ENCODE measurements at places on chromosomes 16 and 17.

DNA sequence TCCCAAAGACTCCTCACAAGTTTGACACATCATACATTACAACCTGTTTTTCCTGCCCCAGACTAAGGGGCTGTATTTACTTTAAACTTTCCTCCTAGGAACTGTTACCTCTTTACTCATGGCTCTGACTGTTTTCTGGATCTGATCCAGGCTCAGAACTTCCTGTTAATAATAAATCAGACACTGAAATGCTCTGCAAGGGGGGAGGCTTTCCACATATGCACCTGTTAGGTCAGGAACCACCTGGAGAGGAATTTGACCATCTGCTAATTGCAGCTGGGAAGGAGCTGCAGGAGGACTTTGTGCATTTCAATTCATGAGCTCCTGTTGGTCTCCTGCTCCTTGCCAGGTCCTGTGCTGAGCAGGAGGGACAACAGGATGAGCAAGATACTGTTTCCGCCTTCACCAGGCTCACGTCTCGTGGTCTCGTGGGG, 476.9 kb upstream of the CDH5 start:
- DNase-seq, result no peak

- no peak for DNase-seq
These were observed 3.7 kb upstream of the SLC16A11 start for GRCh38 chr17:7047566-7047965.

DNA sequence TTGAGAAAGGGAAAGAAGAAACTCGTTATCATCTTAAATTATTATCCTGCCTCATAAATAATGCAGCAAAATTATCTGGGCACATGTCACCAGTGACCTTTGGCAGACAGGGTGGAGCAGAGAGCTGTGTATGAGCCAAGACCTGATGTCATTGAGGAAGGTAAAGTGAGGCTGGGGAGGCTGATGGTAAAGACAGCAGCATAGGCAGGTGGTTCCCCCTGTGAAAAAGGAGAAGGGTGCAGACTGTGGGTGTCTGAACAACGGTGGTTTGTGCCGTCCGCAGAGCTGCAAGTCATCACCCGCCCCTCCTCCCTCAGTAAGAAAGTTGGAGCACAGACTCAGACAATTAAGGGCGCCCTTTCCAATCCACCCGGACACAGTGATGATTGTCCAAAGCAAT, 30.8 kb upstream of the METTL16 start:
- DNase-seq, result peak; percentile 51

GRCh38 chr16:75343941-75344340, 89.4 kb downstream of the CFDP1 start:
- no peak for DNase-seq

DNA sequence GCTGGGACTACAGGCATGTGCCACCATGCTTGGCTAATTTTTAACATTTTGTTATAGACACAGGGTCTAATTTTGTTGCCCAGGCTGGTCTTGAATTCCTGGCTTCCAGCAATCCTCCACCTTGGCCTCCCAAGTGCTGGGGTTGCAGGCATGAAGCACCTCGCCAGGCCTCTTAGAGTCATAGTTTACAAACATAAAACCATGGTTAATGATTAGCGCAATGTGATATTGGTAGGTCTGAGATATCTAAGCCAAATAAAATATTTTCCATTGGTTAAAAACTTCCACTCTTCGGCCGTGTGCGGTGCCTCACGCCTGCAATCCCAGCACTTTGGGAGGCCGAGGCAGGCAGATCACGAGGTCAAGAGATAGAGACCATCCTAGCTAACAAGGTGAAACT, 16.6 kb downstream of the TXNDC11 start:
- DNase-seq, result no peak

- DNase-seq, result no peak
These were observed 23.1 kb downstream of the GABARAPL2 start for GRCh38 chr16:75589306-75589705.
